Myometrial cell (primary cell): ENCODE measurements at places on chromosomes 1 and 21. TPM values are rescaled to one million over a fixed set of nuclear protein-coding genes. Genes with fewer than 3 reads are reported as not detected.

IL12RB2 gene
- not detected in 2 replicates for total RNA-seq

HECTD3 gene
- total RNA-seq = 37.2 and 43.8 TPM in 2 replicates

FALEC gene
- 0.86 TPM in 1 of 2 replicates, not detected in the other for total RNA-seq

CLEC20A gene
- 1.4 TPM in 1 of 2 replicates, not detected in the other for total RNA-seq

PRMT6 gene
- 15.0 and 22.9 TPM in 2 replicates for total RNA-seq

ITGB2 gene
- not detected in 2 replicates for total RNA-seq
